HT1080 (cell line): ENCODE measurements at places on chromosomes 2 and 18. TPM values are rescaled to one million over a fixed set of nuclear protein-coding genes. Genes with fewer than 3 reads are reported as not detected.

Gene TEKT4
- not detected in 2 replicates for total RNA-seq

DNA sequence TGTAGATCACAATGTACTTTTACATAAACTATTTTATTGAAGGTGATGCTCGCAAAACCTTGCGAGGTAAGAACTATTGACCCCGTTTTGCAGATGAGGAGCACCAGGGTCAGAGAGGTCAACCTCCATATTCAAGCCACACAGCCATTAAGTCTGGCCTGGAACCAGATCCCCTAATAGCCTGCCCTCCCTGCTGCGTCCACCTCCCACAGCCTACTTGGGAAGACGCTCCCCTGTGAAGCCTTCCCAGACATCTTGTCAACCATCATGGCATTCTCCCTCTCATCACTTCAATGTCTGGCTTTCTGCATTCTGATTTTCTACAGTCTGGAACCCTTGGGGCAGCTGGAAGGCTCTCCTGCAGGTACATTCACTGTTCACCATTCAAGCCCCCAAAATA is 101.0 kb downstream of the TTC32 start:
- DNase-seq, result no peak

DNA sequence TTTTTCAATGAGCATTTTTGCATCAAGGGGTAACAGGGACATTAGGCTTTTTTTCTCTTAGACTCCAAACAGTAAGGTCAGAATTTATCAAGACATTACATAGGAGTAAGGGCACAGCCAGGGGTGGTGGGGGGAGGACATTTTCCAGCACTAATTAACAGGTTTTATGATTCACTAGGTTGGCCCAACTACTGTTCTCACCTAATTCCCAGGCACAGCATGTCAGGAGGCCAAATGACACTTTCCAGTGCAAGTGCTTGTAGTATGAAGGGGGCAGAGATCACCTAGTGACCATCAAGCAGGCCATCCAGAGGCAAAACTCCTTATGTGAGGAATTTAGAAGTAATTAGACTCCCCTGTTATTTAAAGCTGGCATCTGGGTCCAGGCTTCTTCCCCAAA is 3.9 kb upstream of the MBD2 start:
- no peak for DNase-seq

- peak; percentile 32 for DNase-seq
Measured at GRCh38 chr2:221124532-221125240, 447.4 kb downstream of the EPHA4 start.

- DNase-seq, result no peak
Measured at GRCh38 chr2:99678625-99679024, 188.8 kb upstream of the REV1 start.

DNA sequence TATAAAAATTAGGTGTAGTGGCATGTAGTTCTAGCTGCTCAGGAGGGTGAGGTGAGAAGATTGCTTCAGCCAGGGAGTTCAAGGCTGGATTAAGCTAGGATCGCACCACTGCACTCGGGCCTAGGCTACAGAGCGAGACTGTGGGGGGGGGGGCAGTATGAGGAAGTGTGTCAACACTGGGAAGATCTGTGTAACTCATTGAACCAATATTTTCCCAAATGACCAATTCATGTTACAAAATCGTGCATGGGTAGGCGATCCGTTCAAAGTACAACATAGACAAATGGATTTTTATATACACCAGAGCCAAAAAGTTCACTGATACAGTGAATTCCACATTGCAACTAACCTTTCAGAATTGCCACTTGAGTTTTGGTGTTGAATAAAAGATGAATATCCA is 8.1 kb downstream of the SMAD4 start:
- DNase-seq, result no peak

Gene ALKAL2
- not detected in 2 replicates for total RNA-seq

Gene PTPN2
- 35.1 and 35.3 TPM in 2 replicates for total RNA-seq
